ENCODE measurements at places on chromosomes 5 and 9.

GRCh38 chr9:135416664-135417290 lies 62.8 kb upstream of the PPP1R26 start:
- DNase-seq = no peak

DNA sequence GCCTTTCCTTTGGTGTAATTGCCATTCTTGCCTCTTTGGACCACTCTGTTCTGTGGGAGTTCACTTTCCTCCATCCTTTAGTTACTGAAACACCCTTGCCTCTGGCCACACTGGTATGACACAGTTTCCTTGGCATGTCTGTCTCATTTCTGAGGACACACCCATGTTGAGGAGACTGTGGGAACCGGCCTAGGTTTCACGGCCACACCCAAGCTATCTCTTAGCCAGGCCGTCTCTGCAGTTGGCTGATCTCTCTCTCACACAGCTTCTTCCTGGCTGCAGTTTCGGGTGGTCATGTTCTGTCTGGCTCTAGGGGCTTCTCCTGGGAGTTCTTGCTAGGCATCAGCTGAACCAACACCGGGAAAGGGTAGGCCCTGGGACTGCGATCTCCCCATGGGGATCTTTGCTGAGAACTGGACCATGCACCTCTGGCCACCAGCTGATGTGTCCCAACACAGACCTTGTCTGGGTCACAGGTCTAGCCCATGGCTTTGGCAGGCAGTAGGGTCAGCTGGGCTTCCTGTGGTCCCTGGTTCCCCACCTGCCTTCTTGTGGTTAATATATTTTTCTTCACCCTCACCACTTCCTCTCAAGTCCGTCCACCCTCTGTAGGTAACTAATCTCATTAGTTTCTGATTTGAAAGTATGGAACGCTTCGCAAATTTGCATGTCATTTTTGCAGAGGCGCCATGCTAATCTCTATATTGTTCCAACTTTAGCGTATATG lies 24.9 kb downstream of the ARHGEF37 start:
- DNase-seq = no peak

DNA sequence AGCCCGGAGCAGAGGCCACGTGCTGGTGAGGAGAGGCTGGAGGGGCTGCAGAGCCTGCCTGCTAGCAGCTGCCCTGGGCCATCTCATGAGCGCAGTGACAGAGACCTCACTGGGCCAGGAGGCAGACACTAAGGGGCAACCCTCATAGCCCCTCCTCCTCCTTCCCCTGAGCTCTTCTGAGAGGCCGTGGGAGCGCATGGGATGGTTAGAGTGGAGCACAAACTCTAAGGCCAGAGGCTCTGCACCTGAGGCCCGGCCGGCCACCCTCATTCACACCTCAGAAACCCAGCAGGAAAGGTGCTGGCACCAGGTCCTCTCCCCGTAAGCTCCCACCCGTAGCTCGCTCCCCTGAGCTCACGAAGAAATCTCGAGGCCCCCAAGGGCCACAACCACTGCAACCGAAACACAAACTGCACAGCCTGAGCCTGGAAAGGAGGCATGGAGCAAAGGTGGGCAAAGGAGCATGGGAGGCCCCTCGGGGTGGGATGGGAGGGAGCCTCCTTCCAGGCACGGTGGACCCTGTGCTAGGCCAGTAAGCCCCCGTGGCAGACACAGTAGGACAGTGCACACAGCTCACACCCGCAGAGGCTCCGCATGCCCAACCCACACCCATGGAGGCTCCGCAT lies 17.7 kb downstream of the CAMSAP1 start:
- DNase-seq = no peak

GRCh38 chr5:9269014-9269413 lies 276.9 kb downstream of the SEMA5A start:
- no peak for DNase-seq

- no peak for DNase-seq
Observed at GRCh38 chr5:89560696-89561095, 677.7 kb upstream of the MEF2C start.

DNA sequence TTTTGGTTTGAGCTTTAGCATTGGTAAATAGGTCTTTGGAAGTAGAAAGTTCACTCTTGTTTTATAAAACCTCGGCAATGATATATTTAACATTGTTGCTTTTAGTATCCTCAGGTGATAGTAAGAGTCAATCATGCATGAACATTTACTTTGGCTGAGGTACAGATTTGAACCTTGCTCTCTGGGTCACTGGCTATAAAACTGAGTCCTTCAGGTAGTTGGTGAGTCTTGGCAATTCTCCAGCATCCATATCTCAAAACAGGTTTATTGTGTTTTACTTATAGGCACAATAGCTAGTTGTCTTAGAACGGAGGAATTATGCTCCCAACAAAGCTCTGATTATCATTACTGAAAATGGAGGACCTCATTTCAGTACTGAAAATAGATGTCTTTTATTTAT lies 75.1 kb downstream of the MAT2B start:
- no peak for DNase-seq

- no peak for DNase-seq
Observed at GRCh38 chr5:41182666-41183065, 30.7 kb downstream of the C6 start.

GRCh38 chr5:172685091-172685490 lies 44.0 kb downstream of the NEURL1B start:
- DNase-seq = no peak

- DNase-seq = no peak
Observed at GRCh38 chr5:66821688-66822429, 225.7 kb downstream of the MAST4 start.

DNA sequence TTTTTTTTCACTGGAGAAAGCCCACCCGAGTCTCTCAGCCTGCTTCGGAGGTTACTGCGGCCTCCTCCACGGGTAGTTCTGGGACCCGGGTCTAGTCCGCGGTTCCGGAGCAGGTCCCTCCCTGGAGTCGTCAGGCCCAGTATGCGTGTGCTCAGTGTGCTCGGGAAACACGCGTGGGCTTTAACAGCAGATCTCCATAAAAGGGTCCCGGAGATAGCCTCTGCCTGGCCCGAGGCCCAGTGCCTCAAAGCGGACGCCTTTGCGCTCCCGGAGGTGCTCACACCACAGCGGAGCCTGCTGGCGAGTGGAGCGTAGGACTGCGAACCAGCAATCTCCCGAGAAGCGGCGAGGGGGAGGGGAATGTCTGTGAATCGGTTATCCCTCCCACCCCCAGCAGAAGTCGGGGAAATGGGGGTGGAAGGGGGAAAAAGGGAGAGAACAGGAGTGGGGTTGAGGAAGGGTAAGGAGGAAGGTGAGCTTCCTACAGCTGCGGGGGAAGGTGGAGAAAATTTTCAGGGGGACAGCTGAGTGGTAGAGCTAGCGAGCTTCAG lies 28.7 kb downstream of the CDKN2A start:
- no peak for DNase-seq

- no peak for DNase-seq
Observed at GRCh38 chr5:77322406-77322805, 111.9 kb downstream of the PDE8B start.

GRCh38 chr9:108056084-108056804 lies 566.7 kb upstream of the KLF4 start:
- no peak for DNase-seq

- DNase-seq = no peak
Observed at GRCh38 chr5:15191012-15191411, 309.0 kb upstream of the FBXL7 start.
